A375 (cell line): ENCODE measurements at places on chromosomes 5 and 9. TPM values are rescaled to one million over a fixed set of nuclear protein-coding genes. Genes with fewer than 3 reads are reported as not detected.

Gene SH2D3C
- total RNA-seq: 0.08 TPM in 2 replicates

Gene SPINK6
- total RNA-seq: not detected in 2 replicates

Gene TAF11L9
- not detected in 2 replicates for total RNA-seq

Gene DAB2IP
- 9.4 and 9.5 TPM in 2 replicates for total RNA-seq

Gene SHOC1
- 0.08 TPM in 1 of 2 replicates, not detected in the other for total RNA-seq

Gene PURA
- 8.9 and 11.4 TPM in 2 replicates for total RNA-seq

Gene MLANA
- total RNA-seq: not detected in 2 replicates

Gene SH3RF2
- 0.15 and 0.58 TPM in 2 replicates for total RNA-seq

Gene FAM200C
- 3.5 and 4.7 TPM in 2 replicates for total RNA-seq

Gene SLC35D2
- 17.5 and 22.8 TPM in 2 replicates for total RNA-seq

Gene ANKRD34B
- total RNA-seq: not detected in 2 replicates

Gene SH3GL2
- 1.8 and 2.4 TPM in 2 replicates for total RNA-seq

Gene SPATA31A1
- total RNA-seq: 0.08 TPM in 1 of 2 replicates, not detected in the other

Gene CD72
- 1.3 TPM in 1 of 2 replicates, not detected in the other for total RNA-seq

Gene PAEP
- 0.27 and 0.41 TPM in 2 replicates for total RNA-seq

Gene TTC16
- total RNA-seq: 0.16 and 0.30 TPM in 2 replicates

Gene ACOT12
- 0.13 TPM in 1 of 2 replicates, not detected in the other for total RNA-seq

Gene LMX1B
- 0.41 and 0.85 TPM in 2 replicates for total RNA-seq

Gene CAST
- 115 and 125 TPM in 2 replicates for total RNA-seq

Gene ARHGAP26
- 17.6 and 21.6 TPM in 2 replicates for total RNA-seq

Gene PDCD1LG2
- total RNA-seq: 0.79 and 0.82 TPM in 2 replicates

Gene YTHDC2
- total RNA-seq: 14.9 and 15.1 TPM in 2 replicates
